GM19239 (cell line): ENCODE measurements at places on chromosomes 7 and 10.

DNA sequence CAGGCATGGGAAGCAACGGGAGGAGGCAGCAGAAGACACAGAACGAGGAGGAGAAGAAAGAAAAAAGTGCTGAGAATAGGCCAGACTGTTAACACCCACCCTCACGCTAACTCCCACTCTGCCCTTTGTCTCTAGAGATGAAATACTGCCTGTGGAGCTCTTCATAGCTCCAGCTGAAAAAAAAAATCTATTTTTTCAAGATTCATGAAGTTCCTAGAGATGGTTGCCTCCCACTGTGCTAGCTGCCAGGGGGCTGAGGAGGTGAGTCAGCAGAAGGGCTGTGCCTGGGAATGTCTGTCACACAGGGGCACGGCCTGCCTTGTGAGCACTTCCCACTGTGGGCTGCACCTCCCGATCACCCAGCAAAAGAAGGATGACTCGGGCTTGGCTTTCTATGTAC is 144.5 kb downstream of the RNF216 start:
- DNase-seq: no peak

DNA sequence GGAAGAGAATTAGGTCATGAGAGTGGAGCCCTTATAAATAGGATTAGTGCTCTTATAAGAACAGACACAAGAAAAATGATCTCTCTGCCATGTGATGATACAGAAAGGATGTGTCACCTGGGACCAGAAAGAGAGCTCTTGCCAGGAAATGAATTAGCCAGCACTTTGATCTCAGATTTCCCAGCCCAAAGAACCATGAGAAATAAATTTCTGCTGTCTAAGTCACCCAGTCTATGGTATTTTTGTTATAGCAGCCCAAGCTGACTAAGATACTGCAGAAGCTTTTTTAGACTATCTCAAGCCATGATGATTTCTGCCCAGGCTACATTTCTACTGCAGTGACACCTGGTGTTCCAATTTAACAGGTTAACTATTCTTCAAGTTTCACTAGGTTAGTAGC is 84.8 kb downstream of the RSU1 start:
- no peak for DNase-seq

GRCh38 chr7:121689749-121690148 is 183.2 kb upstream of the PTPRZ1 start:
- DNase-seq: no peak

GRCh38 chr10:80457554-80458262 is 3.6 kb downstream of the TSPAN14 start:
- no peak for DNase-seq

DNA sequence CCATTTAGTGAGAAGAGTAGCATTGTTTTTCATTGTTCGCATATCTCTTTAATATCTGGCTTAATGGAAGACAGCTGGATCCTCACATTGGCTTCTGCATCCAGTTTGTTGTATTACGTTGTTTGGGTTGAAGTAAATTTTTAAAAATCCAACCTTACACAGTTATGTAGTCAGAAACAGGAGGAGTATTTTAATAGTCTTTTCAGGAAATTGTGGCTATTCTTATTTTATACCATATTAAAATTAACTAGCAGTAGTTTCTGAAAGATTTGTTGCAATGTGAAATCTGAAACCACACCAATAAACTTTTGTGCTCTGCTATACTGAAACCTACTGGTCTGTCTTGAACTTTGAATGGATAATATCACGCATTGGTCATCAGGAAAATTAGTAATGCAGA is 27.9 kb downstream of the MYPN start:
- no peak for DNase-seq

- DNase-seq: no peak
Observed at GRCh38 chr7:8056439-8056838, 87.8 kb downstream of the GLCCI1 start.

DNA sequence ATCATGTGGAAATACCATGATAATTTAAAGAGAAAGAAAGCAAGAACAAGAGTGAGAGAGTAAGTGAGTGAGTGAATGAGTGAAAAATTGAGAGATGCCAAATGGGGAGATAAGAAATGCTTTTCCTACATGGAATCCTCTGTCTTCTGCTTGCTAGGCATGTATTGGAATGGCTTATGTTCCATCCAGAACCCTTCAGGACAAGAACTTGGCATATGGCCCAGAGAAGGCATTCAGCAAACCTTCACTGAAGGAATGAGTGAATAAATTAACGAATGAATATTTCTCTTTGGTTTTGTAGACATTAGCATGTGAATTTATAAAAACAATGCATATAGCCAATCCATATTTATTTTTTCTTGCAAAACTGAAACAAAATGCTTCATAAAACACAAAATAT is 162.2 kb downstream of the LRRTM3 start:
- no peak for DNase-seq

DNA sequence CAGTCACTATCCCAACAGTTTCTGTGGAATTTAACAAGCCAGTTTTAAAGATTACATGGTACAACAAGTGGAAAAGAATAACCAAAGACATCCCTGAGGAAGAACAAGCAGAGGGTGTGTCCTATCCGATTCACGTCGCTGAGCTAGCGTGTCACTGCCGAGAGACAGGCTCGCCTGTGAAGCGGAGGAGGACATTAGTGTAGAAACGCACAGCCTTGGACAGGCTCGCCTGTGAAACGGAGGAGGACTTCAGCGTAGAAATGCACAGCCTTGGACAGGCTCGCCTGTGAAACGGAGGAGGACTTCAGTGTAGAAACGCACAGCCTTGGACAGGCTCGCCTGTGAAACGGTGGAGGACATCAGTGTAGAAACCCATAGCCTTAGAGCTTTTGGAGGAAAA is 52.7 kb upstream of the INPP5A start:
- DNase-seq: no peak

DNA sequence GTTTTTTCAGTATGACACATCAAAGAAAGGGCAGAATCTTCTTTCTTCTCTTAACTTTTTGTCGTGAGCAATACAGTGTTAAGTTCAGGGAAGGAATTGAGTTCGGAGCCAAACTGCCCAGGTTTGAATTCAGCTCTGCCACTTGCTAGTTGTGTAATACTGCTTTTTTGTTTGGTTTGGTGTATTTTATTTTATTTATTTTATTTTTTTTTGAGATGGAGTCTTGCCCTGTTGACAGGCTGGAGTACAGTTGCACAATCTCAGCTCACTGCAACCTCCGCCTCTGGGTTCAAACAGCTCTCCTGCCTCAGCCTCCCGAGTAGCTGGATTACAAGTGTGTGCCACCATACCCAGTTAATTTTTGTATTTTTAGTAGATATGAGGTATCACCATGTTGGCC is 539.8 kb upstream of the GALNT17 start:
- DNase-seq: no peak
